Activated CD4-positive, CD25-positive, alpha-beta regulatory T cell (primary cell): ENCODE measurements at places on chromosomes 16 and 17.

- no peak for DNase-seq
Measured at GRCh38 chr16:13153696-13154095, 252.3 kb downstream of the SHISA9 start.

DNA sequence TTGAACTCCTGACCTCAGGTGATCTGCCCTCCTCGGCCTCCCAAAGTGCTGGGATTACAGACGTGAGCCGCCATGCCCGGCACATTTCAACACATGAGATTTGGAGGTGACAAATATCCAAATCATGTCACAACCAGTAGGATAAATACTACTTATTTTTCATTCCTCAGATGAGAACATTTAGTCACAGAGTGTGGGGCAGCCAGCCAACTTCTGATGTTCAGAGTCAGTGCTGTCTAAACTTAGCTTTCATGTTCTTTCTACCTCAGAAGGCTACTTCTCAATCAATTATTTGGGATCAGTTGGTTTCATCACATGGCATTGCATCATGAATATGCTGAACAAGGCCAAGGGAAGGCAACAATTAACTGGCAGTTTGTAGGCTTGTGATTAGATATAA, 134.5 kb downstream of the CDH13 start:
- no peak for DNase-seq

DNA sequence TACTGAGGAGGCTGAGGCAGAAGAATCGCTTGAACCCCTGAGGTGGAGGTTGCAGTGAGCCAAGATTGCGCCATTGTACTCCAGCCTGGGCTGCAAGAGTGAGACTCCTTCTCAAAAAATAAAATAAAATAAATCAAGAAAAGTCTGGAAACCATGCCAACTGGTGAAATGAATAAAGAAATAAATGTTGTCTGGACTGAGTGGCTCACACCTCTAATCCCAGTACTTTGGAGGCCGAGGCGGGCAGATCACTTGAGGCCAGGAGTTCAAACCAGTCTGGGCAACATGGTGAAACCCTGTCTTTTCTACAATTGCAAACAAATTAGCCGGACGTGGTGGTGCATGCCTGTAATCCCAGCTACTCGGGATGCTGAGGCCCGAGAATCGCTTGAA, 744 bp upstream of the LRRC37A3 start:
- no peak for DNase-seq

DNA sequence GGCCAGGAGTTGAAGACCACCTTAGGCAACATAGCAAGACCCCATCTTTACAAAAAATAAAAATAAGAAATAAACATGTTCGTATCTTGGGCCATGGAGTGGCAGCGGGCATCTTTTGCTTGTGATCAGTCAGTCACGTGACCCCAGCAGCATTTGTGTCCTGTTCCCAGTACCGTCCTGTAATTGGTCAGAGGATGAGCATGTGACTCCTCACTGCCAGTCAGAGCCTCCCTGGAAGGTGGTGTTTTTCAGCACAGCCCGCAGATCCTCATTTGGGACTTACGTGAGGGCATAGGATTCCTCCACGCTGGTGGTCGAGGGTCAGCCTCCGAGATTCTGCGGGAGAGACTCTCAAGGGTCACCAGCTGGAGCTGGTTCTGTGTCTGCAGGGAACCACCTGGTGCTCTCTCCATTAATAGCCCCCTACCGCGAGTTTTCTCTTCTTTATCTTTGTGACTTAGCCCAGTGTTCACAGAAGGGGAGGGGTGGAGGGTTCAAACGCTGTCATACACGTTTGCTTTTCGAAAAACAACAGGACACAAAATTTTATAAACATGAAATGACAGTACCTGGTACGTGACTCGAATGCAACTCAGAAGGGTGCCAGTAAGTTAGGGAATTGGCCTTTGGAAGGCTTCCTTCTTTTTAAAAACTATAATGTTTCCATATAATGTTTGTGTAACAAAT, 17.2 kb downstream of the MRC2 start:
- DNase-seq = no peak

- no peak for DNase-seq
Measured at GRCh38 chr17:60766778-60767190, 89.1 kb downstream of the BCAS3 start.

DNA sequence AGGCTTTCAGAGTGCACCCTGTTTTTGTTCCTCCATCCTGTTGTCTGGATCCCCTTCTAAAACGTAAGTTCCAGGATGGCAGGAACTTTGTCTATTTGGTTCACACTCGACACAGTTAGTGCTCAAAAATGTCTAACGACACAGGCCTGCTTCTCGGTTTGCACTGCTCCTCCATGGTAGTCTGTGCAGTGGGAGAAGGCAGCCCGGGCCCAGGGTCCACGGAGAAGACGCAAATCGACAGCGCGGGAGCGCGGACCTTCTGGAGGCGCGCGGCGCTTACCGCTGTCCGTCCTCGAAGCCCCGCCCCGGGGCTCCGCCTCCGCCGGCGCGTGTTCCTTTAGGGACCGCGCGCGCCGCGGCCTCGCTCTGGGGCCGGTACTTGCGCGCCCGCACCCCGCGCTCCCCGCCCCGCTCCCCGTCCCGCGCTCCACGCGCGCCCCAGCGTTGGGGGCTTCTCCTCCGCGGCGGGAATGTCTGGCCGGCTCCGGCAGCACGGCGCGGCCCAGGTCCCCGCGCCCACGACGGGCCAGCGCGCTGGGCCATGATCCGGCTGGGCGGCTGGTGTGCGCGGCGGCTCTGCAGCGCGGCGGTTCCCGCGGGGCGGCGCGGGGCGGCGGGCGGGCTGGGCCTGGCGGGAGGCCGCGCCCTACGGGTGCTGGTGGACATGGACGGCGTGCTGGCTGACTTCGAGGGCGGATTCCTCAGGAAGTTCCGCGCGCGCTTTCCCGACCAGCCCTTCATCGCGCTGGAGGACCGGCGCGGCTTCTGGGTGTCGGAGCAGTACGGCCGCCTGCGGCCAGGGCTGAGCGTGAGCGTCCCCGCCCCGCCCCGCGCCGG, at the start of gene NT5M:
NT5M (plus strand) TSS at position 364 of the 837 bp plus-strand sequence; CDS start at position 542, 178 bp downstream.
- peak; percentile 31 for DNase-seq

DNA sequence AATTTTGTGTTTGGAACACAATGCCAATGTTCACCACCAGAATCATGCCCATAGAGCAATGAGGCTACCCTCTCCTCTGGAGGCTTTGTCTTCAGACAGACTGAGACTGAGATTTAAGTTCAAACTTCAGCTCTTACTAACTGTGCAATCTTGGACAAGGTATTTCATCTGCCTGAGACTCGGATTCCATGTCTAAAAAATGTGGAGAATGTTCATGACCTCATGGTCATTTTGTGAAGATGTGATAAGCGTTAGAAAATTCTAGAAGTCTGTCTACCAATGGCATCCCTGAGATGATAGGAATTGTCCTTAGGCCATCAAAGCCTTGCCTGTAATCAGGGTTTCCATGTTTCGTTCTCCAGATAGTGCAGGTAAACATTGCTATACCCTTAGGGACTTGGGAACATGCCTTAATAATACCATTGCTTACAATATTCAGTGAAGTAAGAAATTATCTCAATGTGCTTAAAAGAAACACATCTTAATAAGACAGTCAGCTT, 388.2 kb upstream of the MAF start:
- DNase-seq = no peak

- no peak for DNase-seq
Measured at GRCh38 chr17:42617956-42618431, 8.5 kb downstream of the TUBG1 start.

- DNase-seq = no peak
Measured at GRCh38 chr17:41406205-41406604, 8.8 kb upstream of the KRT31 start.

- no peak for DNase-seq
Measured at GRCh38 chr17:44352828-44353671, 7.9 kb downstream of the GRN start.

DNA sequence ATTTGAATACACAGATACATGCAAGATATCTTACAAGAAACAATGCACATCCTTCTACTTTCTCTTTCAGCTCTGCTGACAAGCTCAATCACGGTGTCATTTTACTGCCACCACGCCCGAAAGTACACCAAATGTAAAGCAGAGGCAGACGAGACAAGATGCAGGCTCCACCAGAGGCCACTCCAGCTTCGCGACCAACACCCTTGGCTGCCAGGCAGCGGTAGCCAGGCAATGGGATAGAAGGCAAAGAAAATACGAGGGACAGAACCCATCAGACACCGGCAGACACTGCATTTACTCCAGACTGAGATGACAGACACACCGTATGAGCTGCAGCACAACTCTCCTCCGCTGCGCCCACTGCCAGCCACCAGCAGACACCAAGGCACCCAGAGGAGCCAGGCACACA, 41.0 kb downstream of the USP22 start:
- DNase-seq = no peak

DNA sequence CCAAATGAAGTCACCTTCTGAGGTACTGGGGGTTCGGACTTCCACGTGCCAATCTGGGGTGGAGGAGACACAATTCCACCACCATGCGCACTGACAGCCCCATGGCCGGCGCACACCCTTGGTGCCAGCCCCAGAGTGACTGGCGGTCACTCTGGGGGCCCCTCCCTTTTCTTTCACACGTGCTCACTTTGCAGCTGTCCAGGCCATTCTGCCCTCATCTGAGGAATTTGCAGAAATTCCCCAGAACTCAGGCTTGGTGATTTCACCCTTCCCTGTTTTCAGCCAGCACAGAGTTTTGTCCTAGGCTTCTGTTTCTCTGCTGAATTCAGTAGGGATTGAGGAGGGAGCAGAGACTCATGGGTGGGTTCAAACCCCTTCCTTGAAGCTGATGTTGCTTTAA, 54.8 kb downstream of the CDRT4 start:
- DNase-seq = no peak

- DNase-seq = no peak
Measured at GRCh38 chr17:65311261-65311660, 174.1 kb downstream of the RGS9 start.

- DNase-seq = no peak
Measured at GRCh38 chr17:17176341-17176740, 29.8 kb downstream of the PLD6 start.

- no peak for DNase-seq
Measured at GRCh38 chr16:22216191-22216831, 10.2 kb downstream of the EEF2K start.

- no peak for DNase-seq
Measured at GRCh38 chr17:17504341-17505140, 8.3 kb upstream of the RASD1 start.

GRCh38 chr17:61492759-61493526, 40.7 kb downstream of the TBX4 start:
- no peak for DNase-seq

DNA sequence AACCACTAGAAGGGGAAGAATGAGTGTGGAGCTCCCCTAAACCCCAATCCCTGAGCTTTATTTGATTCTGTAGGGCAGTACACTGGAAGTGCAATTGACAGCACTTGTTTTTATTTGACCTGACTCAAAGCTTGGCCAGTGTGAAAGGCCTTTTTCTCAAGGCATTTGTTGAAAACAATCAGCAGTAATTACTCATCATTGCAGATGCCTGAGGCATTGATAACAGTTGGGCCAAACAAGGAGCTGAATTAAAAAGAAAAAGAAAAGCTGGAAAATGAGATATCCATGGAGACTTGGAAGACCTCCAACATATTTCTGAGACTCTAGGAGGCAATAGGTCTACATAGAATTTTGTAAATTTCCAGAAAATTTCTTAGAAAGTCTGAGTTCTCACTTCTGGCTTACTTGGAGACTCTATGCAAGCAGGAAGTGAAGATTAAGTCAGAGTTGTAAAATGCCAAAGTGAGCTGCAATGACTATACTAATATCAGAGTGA, 200.8 kb upstream of the KCNJ16 start:
- no peak for DNase-seq

DNA sequence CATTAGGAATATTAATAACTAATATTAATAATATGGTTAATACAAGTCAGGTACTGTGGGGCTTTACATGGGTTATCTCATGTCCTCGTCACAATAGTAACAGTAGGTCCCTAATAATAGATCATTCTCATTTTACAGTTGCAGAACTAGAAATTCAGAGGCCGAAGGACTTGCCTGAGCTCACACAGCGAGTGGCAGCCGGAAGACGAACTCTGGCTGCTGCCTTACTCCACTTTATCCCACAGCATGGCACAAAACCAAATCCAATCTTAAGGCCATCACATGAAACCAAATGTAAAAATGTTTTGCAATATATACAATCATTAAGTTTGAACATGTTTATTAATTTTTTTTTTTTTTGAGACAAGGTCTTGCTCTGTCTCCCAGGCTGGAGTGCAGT, 13.6 kb downstream of the GNA13 start:
- no peak for DNase-seq

DNA sequence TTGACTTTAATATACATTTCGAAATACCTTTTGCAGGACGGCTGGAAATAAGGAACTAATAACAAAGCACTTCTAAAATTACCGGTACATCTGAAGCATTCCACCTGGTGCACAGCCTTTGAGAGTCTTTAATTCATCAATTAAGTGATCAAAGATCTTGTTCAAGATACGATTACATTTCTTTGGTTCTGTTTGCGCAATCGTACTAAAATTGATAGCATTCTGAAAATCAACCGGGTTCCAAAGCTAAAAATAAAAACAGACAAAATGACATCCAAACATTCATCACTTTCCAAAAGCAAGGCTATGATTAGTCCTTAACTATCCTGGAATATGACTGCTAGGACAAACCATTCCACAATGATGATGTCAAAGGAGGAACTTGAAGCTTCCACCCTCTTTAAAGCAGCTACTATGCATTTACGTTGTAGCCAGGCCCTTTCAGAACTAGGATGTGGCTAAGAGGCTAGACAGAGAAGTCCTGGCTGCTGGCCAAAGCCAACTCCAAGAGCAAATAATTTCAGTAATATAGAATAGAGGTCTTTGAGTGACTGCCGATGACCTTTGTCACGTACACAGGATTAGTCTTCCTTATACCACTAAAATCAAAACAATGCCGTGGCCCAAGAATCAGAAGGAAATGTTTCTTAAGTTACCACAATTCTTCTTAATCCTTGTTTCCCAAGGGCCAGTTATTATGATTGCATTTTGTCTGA, 299.8 kb upstream of the PSMD7 start:
- no peak for DNase-seq

- DNase-seq = no peak
Measured at GRCh38 chr17:983921-984320, 4.3 kb upstream of the NXN start.

DNA sequence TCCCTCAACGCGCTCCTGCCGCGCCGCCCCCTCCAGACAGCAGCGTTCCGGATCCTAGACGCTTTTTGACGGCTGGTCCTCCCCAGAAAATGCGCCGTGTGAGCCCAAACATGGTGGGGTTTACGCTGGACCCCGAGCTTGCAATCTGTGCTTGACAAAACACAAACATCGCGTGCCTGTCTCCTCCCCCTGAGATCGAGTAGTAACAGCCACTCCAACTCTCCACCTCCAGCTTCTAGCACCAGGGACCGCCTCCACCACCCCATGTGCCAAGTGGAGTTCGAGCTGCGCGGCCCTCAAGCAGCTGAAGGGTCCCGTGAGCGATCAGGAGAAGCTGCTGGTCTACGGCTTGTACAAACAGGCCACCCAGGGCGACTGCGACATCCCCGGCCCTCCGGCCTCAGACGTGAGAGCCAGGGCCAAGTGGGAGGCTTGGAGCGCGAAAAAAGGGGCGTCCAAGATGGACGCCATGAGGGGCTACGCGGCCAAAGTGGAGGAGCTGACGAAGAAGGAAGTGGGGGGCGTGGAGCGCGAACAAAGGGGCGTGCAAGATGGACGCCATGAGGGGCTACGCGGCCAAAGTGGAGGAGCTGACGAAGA, 656 bp upstream of the GEMIN4 start:
- DNase-seq = no peak
